ENCODE measurements at places on chromosomes 7 and 10.

GRCh38 chr7:16398146-16399017 lies 23.0 kb downstream of the CRPPA start:
- no peak for DNase-seq

- no peak for DNase-seq
Observed at GRCh38 chr7:194252-195009, 2.1 kb downstream of the FAM20C start.

GRCh38 chr10:19920075-19920726 lies 104.0 kb downstream of the PLXDC2 start:
- no peak for DNase-seq

- no peak for DNase-seq
Observed at GRCh38 chr10:5078547-5079180, 15.6 kb upstream of the AKR1C3 start.

DNA sequence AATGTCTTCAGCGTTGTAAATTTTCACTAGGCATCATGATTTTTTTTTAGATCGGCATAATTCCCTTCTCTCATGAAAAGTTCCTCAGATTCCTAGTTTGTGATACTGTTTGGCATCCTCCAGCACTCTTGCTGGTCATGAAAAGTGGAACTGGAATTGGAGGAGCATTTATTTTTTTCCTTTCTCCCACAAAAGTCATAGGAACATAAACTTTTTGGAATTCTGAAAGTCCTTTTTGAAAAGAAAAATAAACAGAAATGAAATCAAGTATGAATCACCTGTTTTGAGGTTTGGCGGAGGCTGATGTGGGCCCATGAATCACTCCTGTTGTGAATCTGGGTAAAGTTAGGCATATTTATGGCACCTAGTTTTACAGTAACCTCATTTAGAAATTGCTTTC lies 17.7 kb downstream of the CACNB2 start:
- DNase-seq = no peak

GRCh38 chr10:26739071-26739631 lies 41.6 kb downstream of the PDSS1 start:
- DNase-seq = no peak

DNA sequence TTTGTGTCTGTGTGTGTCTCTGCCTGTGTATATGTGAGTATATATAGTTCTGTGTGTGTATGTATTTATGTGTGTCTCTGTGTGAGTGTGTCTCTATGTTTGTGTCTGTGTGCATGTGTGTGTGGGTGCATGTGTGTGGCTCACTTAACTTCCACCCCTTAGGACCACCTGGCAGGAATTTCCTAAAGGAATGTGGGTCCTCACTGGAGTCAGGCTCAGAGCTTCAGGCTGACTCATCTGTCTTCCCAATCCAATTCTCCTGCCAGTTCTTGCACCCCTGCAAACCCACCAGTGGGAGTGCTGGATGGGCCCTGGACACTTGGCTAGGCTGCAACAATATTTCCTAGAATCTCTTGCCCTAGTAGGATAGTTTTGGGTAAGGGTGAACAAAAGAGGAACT lies 70.2 kb upstream of the GRB10 start:
- no peak for DNase-seq

GRCh38 chr10:16581202-16581601 lies 59.5 kb upstream of the C1QL3 start:
- DNase-seq = no peak

DNA sequence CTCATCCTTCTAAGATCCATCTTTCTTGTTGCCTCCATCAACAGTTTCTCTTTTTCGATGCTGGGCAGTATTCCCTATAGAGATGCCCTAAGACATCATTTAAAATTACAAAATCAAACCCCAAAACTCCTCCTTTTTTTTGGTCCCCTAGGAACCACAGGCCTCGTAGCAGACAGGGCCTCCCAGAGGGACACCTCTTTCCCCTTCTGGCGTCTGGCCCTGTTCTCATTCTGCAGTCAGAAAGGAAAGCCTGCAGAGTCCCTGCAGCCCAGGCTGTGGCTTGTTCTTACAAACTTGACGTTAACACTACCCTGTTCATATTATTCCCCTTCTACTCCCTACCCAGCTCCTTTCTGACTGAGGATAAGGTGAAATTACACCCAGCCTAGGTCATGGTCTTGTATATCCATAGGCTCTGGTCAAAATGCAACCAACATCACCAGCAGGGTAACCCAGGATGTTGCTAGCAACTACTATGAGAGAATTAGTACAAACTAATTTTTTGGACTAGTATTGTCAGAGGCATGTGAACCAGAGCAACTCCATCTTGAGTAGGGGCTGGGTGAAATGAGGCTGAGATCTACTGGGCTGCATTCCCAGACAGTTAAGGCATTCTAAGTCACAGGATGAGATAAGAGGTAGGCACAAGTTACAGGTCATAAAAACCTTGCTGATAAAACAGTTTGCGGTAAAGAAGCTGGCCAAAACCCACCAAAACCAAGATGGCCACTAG lies 3.5 kb upstream of the EPHA1 start:
- no peak for DNase-seq

GRCh38 chr7:13933091-13933490 lies 56.4 kb downstream of the ETV1 start:
- DNase-seq = no peak

- DNase-seq = no peak
Observed at GRCh38 chr10:77541944-77542343, 95.7 kb downstream of the KCNMA1 start.

DNA sequence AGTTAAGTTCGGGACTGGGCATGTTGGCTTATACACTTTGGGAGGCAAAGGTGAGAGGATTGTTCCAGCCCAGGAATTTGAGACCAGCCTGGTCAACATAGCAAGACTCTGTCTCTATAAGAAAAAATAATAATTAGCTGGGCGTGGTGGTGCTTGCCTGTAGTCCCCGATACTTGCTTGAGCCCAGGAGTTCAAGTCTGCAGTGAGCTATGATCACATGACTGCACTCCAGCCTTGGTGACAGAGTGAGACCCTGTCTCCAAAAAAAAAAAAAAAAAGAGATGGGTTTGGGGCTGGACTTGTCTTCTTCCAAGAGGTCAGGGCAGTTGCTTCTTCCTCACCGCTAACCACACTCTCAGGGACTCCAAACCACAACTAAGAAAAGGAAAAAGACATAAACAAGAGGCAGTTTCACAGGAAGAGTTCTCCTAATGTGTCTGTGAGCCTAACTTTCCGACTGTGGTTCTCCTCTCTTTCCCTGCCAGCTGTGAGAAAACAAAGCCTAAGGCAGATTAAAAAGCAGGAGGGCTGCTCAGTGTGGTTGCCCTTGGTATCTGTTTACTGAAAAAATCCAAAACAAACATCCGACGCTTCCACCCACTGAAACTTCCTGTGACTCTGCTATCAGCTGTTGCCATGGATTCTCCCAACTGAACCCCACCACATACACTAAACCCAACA lies 2.4 kb upstream of the SERPINE1 start:
- no peak for DNase-seq

DNA sequence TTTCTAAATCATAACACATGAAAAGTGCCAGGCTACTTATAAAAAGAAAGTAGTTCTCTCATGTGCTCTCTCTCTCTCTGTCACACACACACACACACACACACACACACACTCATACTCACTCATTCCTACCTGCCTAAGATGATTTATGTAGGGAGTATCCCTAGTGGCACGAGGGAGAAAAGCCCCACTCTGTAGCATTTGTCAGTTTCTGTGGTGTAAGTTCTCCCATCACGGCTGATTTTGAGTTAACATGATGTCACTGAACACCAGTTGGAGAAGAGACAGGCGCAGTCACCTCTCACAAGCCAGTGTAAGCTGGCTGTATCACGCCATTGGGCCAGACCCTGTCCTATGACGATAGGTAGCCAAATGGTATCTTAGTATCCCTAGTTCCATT lies 395.4 kb downstream of the SFMBT2 start:
- DNase-seq = no peak

- DNase-seq = no peak
Observed at GRCh38 chr10:133105686-133106390, 18.1 kb downstream of the ADGRA1 start.

- DNase-seq = no peak
Observed at GRCh38 chr7:140539461-140539860, 60.2 kb upstream of the MKRN1 start.

DNA sequence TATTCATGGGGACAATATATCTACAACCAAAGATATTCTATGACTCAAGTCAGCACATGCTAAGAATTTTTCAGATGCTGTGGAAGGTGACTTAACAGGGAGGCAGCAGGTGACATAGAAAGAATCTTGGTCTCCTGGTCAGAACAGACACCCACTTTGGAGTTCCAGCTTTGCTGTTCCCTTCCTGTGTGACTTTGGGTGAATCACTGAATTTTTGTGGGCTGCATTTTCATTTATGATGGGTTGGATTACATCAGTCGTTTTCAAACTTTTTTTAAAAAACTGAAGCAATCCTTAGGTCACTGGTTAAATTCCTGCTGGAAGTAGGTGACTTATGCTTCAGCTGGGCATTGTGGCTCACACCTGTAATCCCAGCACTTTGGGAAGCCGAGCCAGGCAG lies 24.9 kb downstream of the RGR start:
- no peak for DNase-seq

DNA sequence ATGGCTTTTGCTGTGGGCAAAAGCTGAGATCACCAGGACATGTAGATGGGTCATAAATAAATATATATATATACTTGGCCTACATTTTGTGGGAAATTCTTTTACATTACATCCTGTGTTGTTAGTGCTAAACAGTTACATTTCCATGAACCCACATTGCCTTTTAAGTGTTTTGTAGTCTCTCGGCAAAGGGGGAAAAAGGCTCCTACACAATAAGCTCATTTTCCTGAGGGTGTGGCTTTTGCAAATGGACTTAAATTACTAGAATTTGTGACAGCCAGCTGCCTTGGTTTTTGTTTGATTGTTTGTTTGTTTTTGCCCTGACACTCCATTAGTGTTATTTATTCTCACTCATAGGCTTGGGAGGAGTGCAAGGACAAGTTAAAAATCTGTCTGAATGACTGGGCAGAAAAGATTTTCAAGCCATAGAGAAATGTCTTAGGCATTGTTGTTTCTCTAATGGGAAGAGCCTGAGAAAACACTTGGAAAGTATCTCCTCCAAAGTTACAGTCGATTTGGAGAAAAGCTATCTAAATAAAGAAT lies 128.8 kb downstream of the DGKB start:
- no peak for DNase-seq

GRCh38 chr10:6875269-6875865 lies 295.3 kb upstream of the PRKCQ start:
- DNase-seq = no peak

DNA sequence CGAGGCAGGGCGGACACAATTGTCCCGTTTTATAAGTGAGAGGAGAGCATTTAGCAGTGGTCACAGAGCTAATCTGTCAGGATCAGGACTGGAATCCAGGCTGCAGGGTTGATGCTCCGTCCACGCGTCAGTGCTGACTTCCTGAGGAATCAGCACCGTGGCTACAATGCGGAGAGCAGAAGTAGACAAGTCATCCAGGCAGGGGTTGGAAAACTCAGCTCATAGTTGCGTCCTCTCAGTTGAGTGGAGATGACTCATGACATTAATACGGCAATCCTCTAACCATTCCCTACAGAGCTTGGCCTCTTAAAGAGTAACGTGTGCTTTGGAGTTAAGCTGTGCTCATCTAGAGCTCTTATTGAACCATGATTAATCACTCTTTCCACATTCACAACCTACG lies 17.1 kb upstream of the HTR5A start:
- DNase-seq = no peak

DNA sequence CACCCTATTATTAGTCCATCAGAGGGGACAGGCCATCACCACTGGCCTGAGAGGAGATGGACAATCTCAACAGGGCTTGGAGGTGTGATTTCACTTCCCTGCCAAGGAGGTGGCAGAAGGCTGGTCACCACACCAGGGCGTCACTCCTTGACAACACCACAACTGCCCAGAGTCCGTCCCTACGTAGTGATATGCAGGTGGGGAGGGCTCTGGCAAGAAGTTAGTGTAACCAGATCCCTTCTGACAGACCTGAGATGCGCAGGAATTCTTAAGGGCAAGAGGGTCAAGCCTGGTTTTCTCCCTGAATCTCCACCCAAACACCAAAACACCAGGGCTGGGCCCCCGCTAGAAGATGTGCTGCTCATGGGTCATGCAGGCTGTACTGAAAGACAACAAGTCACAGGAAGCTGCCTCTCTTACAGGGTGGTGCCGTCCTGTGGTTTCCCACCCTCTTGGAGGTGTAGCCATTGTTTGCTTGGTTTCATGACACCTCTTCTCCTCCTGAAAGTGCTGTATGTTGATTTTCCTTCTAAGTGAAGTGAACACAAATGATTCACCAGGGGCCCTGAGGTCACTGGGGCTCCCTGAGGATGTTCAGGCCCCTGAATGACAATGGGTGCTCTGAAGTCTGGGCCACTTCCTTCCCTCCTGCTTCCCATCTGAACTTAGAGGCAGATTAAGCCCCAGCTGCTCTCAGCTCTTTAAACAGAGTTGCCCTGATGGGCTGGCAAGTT lies 27.1 kb downstream of the ATXN7L1 start:
- no peak for DNase-seq

GRCh38 chr10:111030042-111030750 lies 46.6 kb upstream of the ADRA2A start:
- DNase-seq = no peak

DNA sequence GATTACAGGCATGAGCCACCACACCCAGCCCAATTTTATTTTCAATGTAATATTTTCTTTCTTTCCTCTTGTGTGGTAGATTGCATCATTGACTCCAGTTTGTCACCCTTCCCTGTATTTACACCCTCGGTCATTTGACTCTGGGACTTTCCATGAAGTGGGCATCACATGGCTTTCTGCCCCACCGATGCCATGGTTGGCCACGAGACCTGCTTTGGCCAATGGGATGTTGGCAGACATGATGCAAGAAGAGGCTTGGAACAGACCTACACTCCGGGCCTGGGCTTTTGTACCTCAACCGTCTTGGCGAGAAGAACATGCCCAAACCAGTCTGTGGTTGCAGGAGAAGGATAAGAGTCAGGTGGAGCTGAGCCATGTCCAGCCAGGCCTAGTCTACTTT lies 38.8 kb upstream of the CACUL1 start:
- DNase-seq = no peak
